ENCODE measurements at places on chromosomes 7 and 10.

- no peaks in the 10 kb centered on the region for H3K27me3 ChIP-seq
- H3K36me3 ChIP-seq = no peaks in the 10 kb centered on the region
- no peak for DNase-seq
- no peak overlapping the region for H3K27ac ChIP-seq
Observed at GRCh38 chr7:123218866-123219265, 19.1 kb upstream of the SLC13A1 start.

DNA sequence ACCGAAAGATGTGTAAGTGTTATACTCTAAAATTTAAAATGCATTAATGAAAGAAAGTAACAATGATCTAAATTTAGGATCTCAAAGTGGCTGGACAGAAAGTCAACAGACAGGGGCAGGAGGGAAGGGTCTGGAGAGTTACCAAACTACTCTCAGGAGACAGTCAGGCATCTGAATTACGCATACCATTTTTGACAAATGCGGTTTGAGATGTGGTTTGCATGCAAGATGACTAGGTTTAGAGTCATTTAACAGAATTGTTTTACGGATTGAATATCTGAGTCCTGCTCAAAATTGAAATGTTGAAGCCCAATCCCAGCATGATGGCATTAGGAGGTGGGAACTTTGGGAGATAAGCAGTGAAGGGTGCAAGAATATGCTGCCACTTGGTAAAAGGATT, 314.1 kb downstream of the WDR11 start:
- no peaks in the 10 kb centered on the region for H3K36me3 ChIP-seq
- H3K4me3 ChIP-seq = no peak overlapping the region
- no peaks in the 10 kb centered on the region for H3K27me3 ChIP-seq
- no peaks in the 10 kb centered on the region for H3K4me1 ChIP-seq
- DNase-seq = no peak
- no peak overlapping the region for H3K27ac ChIP-seq

DNA sequence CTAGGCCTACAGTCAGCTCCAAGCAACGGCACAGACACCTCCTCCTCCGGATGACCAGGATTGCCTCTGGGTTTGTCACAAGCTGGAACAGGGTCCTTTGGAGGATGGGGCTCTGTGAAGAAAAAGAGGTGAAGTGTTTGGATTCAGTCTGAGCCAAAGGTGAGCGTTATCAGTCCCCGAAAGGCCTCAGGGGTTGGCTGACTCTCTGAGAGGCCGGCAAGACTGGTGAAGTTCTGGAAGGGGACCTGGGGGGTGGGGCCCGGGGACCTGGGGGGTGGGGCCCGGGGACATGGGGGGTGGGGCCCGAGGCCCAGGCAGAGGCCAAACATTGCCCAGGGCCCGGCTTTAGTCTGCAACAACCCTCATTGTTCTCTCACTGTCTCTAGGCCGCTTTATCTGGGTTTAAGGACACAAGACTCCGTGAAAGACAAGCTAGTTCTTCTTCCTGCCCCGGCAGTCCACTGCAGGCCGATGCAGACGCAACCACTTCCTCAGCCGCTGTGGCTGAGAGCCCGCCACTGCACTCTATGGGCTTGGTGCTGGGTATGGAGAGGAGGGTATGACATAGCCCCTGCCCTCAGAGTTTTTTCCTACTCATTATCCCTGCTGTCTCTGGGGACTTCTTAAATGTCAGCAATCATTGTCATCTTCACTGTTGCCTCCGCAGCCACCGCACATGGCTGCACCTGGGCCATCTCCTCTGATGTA, 27.4 kb upstream of the PSAP start:
- H3K27me3 ChIP-seq = no peaks in the 10 kb centered on the region
- no peak overlapping the region for H3K4me3 ChIP-seq
- H3K4me1 ChIP-seq = no peaks in the 10 kb centered on the region
- H3K36me3 ChIP-seq = no peaks in the 10 kb centered on the region
- H3K27ac ChIP-seq = peak overlapping the region; percentile 47

DNA sequence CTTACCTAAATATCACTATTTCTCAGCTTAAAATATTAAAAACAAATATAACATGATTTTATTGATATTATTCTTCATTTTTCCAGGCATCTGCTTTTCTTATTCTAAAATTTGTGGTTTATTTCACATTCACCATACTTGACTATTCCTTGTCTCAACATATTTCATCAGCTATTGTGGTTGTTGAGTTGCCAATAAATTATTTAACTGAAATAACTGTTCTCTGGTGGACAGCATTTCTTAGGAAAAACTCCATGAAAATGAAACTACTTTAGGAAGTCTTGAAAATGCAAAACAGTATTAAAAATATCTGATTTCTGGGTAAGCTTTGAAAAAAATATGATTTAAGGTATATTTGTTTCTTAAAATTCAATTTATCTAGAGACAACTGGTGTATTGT, 122.9 kb upstream of the SEMA3A start:
- H3K27ac ChIP-seq = no peak overlapping the region
- no peaks in the 10 kb centered on the region for H3K4me1 ChIP-seq
- no peak for DNase-seq
- no peak overlapping the region for H3K4me3 ChIP-seq

DNA sequence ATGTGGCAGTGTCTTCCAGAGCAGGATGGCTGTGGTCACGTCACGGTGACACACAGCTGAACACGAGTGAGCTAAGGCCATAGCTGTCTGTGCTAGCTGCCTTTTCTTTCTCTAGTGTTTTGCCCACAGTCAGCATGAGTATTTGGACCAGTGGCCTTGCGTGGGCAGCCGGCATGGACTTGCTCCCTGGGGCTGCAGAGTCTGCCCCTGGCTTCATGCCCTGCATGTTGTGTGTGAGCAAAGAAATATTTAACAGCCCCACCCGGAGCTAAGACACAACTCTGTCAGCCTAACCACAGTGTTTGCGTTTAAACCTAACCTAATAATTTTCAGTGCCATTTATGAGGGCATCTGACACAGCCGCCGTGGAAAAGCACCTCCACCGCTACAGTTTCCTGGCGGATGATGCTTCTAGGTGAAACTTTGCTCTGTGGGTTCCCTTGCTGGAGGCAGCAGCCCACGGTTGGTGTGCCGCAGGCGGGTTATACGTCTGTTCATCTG, 14.6 kb downstream of the CHST12 start:
- H3K36me3 ChIP-seq = no peaks in the 10 kb centered on the region
- peaks cover 4% of the 10 kb centered on the region for H3K4me1 ChIP-seq
- no peak overlapping the region for H3K4me3 ChIP-seq
- H3K27ac ChIP-seq = no peak overlapping the region
- DNase-seq = no peak

DNA sequence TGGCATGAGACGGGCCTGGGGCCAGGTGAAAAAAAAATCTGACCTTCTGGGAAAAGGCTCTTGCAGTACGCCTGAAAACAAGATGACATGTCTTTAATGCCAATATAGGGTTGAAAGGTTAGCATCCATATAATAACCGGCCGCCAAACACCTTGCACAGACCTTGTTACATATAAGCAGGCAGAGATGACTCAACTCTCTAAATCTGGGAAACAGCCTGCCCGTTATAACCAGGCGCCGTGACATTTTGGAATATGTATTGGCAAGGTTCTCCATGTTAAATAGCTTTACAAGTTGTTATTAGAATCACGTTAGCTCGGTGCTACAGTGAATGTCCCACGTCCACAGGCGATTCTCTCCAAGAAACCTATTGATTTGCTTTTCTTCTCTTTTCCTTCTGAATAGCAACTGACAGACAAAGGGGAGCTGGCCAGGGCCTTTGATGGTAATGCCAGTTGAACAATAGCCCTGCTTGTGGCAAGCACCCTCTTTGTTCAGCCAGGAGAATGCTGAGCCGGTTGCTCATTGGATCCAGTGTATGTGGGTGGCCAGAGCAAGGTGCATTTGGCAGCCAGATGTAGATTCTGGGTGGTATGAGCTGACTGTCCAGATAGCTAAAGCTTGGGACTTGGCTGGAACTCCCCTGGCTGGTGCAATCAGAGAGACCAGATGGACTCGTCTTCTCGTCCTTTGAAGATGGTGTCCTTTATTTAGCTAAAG, 80.1 kb upstream of the AUTS2 start:
- no peaks in the 10 kb centered on the region for H3K27me3 ChIP-seq
- no peak overlapping the region for H3K27ac ChIP-seq
- no peaks in the 10 kb centered on the region for H3K4me1 ChIP-seq
- H3K36me3 ChIP-seq = no peaks in the 10 kb centered on the region

GRCh38 chr10:70864935-70865334, 23.4 kb downstream of the PCBD1 start:
- no peak for DNase-seq
- peaks cover 24% of the 10 kb centered on the region for H3K36me3 ChIP-seq
- H3K27ac ChIP-seq = no peak overlapping the region
- H3K27me3 ChIP-seq = no peaks in the 10 kb centered on the region
- H3K4me1 ChIP-seq = no peaks in the 10 kb centered on the region

DNA sequence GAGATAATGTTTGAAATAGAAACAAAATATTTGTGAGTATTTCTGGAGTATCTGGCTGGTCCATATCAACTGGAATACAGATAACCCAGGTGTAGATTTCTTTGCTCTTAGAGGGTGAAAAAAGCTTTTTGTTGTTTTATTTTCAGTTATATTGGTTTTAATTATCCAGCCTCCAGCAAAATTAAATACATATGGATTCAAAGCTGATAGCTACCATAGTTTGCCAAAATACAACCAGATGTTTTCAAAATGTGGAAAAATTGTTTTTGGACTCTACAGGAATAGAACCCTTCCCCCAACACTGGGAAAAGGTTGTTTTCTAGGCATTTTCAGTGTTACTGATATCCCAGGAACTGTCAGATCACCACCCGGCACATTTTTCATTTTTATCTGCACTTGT, 30.1 kb downstream of the LRRC17 start:
- H3K4me3 ChIP-seq = no peak overlapping the region
- no peak for DNase-seq
- no peaks in the 10 kb centered on the region for H3K27me3 ChIP-seq
- H3K4me1 ChIP-seq = no peaks in the 10 kb centered on the region
- no peaks in the 10 kb centered on the region for H3K36me3 ChIP-seq
- H3K27ac ChIP-seq = no peak overlapping the region

DNA sequence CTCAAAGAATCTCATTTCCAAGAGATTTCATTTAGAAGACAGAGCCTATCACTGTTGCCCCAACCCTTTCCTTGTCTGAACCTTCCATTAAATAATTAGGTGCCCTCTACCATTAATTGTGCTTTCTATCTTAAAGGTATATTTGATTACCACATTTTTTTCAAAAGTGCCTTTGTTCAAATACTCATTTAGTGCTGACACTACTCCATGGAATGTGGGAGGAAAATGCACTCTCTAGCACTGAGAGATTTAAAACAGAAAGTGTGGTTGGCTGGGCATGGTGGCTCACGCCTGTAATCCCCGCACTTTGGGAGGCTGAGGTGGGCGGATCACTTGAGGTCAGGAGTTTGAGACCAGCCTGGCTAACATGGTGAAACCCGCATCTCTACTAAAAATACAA, 119.8 kb downstream of the CACNA2D1 start:
- H3K27me3 ChIP-seq = no peaks in the 10 kb centered on the region
- no peaks in the 10 kb centered on the region for H3K4me1 ChIP-seq
- H3K4me3 ChIP-seq = no peak overlapping the region
- no peak for DNase-seq

GRCh38 chr7:100545360-100546128, 6.5 kb downstream of the AGFG2 start:
- no peak for DNase-seq
- H3K27ac ChIP-seq = peak overlapping the region; percentile 77
- no peaks in the 10 kb centered on the region for H3K27me3 ChIP-seq

- peaks cover 100% of the 10 kb centered on the region for H3K27me3 ChIP-seq
- H3K36me3 ChIP-seq = no peaks in the 10 kb centered on the region
- H3K4me3 ChIP-seq = no peak overlapping the region
- DNase-seq = peak; percentile 17
Observed at GRCh38 chr7:27178366-27178765, 4.2 kb upstream of the HOXA10 start.

DNA sequence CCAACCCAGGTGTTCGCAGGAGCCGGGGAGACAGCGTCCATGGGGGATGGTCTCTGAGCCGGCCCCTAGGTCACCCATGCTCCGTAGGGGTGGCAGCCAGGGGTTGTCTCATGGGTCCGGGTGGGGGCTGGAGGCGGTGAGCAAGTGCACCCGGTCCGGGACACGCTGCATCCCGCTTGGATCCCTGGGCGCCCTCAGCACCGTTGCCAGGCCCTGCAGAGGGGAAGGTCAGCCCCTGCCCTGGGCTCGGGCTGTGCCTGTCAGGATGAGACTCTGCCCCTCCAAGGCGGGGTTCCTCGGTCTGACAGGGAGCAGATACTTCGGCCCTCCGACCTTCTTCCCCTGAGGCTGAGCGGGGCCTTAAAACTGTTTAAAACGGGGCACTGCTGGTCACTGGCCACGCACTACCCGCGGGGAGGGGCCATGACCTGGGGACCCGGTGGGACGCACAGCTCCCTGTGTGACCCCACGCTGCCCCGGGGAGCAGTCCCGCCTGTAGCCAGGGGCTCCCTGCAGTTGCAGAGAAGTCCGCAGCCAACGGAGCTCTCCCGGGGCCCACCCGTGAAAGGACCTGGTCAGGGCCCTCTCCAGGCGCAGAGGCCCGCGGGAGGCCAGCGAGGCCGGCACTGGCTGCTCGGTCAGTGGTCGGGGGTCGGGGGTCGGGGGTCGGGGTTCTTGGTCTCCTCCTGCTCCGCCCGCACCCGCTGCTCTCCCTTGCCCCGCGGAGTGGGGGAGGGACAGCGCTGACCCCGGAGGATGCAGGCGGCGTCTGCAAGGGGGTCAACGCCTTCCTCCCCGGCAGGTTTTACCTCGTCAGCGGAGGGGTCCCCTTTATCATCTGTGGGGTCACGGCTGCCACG, 33.4 kb upstream of the KNDC1 start:
- H3K4me3 ChIP-seq = no peak overlapping the region
- peaks cover 27% of the 10 kb centered on the region for H3K27me3 ChIP-seq
- no peak overlapping the region for H3K27ac ChIP-seq

- no peaks in the 10 kb centered on the region for H3K36me3 ChIP-seq
- no peak overlapping the region for H3K4me3 ChIP-seq
- peaks cover 5% of the 10 kb centered on the region for H3K27me3 ChIP-seq
- H3K27ac ChIP-seq = no peak overlapping the region
- DNase-seq = no peak
Observed at GRCh38 chr10:122331615-122332446, 42.7 kb upstream of the PLEKHA1 start.

DNA sequence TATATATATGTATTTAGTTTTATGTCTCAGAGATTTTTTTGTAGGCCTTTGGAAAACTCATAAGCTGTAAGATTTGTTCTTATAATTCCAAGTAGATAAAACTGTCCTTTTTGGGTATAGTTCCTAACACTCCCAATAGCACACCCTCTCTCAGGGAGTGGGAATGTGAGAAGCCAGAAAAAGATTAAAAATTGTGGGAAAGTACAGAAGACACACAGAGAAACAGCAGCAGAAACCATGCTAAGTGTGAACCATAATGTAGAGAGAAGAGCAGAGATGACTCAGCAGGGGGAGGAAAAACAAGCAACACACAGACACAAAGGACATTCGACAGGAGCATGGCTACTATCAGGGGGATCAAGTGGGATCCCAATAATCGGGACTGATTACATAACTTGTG, 401.6 kb downstream of the MAGI2 start:
- H3K27ac ChIP-seq = no peak overlapping the region
- no peak overlapping the region for H3K4me3 ChIP-seq
- H3K36me3 ChIP-seq = no peaks in the 10 kb centered on the region
- DNase-seq = no peak
- H3K27me3 ChIP-seq = no peaks in the 10 kb centered on the region
- H3K4me1 ChIP-seq = no peaks in the 10 kb centered on the region

- DNase-seq = no peak
- H3K27me3 ChIP-seq = no peaks in the 10 kb centered on the region
- no peaks in the 10 kb centered on the region for H3K36me3 ChIP-seq
- no peaks in the 10 kb centered on the region for H3K4me1 ChIP-seq
- H3K27ac ChIP-seq = no peak overlapping the region
- no peak overlapping the region for H3K4me3 ChIP-seq
Observed at GRCh38 chr10:32132357-32132946, 76.2 kb upstream of the KIF5B start.

Data from upper lobe of right lung (tissue), 1 donor.